ENCODE measurements at places on chromosomes 11 and 22.

DNA sequence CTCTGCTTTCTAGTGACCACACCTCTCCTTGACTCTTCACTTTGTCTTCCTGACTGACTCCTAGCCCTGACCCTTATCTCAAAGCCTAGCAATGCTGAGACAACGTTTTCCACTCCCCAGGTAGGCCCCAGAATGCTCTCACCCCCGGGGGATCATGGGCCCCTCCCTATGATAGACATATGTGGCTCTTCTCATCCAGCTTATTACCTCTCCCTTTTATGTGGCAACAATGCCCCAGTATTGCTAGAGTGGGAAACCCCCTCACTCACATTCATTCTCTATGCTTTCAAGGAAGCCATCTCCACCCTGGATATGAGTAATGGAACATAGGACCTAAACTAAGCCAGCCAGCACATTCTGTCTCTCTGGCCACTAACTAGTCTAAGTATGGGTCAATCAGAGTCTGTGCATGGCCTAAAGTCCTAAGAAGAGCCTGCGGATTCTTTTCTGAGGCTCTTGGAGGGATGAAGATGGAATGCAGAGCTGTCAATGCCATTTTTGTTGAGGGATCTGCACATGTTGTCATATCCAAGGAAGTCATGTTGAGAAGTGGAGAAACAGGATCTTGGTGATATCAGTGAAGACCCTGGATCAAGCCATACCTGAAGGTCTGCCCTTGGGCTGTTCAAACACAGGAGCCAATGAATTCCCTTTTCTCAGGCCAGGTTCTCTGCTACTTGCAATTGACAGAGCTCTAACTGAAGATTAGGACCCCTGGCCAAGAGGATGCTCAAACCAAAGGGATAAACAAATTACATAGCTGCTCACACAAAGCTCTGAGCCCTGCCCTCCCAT, 79.8 kb upstream of the GRK3 start:
- DNase-seq, result no peak

DNA sequence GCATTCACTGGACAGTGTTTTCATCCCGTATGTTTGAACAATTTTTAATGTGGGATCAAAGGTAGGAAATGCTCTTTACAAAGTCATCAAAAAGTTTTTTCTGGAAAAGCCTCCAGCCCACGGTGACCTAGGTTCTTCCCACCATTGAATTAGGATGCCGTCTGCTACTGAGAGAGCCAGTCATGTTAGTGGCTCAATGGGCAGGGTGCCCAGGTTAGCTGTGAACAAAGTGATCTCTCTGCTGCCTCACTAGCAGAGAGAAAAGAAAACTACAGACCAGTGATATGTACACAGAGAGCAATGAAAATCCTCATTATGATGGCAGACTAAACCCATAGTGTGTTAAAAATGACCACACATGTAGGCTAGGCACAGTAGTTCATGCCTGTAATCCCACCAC, 32.4 kb downstream of the KCNQ1 start:
- no peak for DNase-seq

- DNase-seq, result peak; percentile 86
These were observed 19.2 kb downstream of the XRRA1 start for GRCh38 chr11:74929431-74930363.

GRCh38 chr22:19914201-19914943, 27.2 kb upstream of the COMT start:
- no peak for DNase-seq

DNA sequence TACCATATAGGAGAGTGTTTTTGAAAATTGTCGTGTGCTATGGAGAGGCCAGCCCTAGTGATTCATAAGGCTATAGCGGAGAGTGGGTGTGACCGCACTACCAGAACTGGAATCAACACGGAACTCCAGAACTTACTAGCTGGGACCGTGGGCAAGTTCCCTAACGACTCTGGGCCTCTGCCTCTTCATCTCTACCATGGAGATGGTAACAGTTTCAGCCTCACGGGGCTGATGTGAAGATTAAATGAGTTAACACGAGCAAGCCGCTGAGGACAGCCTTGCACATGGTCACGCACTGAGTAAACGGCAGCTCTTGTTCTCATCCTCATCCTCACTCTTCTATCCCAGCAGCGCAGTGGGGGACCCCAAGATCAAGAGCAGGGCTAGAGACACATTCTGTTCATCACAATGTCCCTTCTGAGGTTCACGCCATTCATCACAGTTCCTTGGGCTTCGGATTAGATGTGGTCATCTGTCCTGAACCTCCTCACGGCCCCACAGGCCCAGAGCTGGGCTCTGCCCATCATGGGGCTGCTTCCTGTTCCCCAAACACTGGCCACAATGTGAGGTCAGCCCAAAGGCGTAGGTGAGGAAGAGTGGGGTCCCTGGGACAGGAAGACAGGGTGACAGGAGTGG, 47.2 kb upstream of the CD5 start:
- no peak for DNase-seq

GRCh38 chr11:122313581-122313980, 197.6 kb upstream of the BLID start:
- no peak for DNase-seq

- no peak for DNase-seq
These were observed 8.7 kb downstream of the PCSK7 start for GRCh38 chr11:117222991-117223740.

Measured in globus pallidus (tissue), 1 donor.